Forelimb muscle (tissue), 1 donor: ENCODE measurements at places on chromosomes 4 and X.

DNA sequence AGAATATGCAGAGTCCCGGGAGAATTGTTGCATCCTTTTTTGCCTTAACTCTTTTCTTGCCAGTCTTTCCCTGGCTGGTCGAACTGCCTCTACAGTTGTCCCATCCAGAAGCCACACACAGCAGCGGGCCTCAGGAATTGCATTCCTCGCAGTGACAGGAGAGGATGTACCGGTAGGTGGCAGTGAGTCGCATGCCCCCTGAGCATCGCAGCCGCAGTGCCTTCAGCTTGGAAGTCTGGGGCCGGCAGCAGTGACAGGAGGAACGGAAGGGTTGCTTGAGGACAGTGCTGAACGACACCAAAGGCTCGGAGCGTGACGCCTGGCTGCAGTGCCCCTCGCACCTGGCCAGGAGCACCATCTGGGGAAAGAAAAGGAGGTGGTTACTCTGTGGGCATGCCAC, 23.5 kb downstream of the NDP start:
- no peak for DNase-seq

GRCh38 chrX:129843209-129843458, 552 bp downstream of the ZDHHC9 start:
- DNase-seq = no peak

DNA sequence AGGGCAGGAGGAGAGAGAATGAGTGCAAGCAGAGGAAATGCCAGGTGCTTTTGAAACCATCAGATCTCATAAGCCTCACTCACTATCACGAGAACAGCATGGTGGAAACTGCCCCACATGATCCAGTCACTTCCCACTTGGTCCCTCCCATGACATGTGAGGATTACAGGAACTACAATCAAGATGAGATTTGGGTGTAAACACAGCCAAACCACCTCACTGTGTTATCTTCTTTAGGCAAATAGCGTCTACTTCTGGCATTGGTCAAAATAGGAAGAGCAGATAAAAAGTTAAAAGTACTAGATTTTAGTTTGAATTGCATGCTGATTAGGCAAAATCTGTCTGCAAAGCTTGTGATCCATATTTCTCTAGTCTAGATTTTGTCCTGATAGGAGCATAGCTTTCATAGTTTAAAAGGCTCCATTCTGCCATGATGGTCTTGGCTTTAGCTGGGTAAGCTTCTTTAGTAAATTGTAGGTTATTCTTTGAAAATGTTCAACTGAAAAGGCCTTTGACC, 267.5 kb downstream of the NKX6-1 start:
- DNase-seq = no peak

- DNase-seq = no peak
Measured at GRCh38 chrX:137563681-137564651, 2.0 kb upstream of the ZIC3 start.

GRCh38 chr4:42646013-42646784, 10.7 kb downstream of the ATP8A1 start:
- DNase-seq = no peak

DNA sequence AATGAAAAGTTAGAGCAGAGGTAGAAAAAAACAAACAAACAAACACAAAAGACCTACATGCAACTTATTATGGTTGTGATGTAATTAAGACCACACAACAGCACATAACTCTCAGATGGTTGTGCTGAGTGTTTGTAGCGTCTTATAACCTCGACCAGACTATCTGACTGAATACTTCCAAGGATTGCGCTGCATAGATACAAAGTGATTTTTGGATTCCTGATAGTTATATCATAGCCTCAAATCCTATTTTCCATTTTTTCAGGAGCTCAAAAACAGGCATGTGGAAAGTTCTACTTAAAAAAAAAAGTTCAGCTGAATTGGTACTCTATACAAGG, 236.1 kb downstream of the SPRY1 start:
- no peak for DNase-seq

DNA sequence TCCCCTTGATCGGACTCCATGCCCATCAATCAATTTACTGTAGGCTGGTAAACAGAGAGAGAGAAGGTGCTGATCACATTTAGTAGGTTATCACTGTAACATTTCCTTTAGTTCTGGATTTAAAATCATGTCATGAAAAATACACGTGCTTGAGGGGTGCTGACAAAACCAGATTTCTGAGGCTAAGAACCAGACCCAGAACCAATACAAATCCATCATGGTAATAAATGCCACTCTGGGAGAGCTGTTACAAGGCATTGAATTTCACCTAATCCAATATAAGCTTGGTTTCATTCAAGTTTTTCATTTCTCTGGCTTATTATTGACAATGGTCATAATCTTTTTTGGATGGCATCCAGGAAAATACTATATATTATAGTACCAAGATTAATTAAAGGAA, 54.5 kb downstream of the FBXO8 start:
- no peak for DNase-seq

GRCh38 chr4:86091201-86091600, 268.7 kb downstream of the MAPK10 start:
- DNase-seq = no peak

DNA sequence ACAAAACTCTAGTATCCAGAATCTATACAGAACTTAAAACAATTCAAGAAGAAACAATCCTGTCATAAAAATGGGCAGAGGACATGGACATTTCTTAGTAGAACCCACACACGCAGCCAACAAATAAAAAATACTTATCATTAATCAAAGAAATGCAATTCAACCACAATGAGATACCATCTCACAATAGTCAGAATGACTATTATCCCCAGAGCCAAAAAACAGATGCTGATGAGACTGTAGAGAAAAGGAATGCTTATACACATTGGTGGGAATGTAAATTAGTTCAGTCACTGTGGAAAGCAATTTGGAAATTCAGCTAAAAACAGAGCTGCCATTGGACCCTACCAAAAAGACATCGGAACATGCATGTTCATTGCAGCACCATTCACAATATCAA, 37.9 kb downstream of the RAB40AL start:
- no peak for DNase-seq

GRCh38 chr4:122863639-122864038, 37.0 kb downstream of the FGF2 start:
- no peak for DNase-seq
